Fibroblast of skin of left quadriceps (primary cell): ENCODE measurements at places on chromosomes 16 and 17.

GRCh38 chr17:74637926-74638325 lies 14.4 kb upstream of the CD300E start:
- no peak for DNase-seq

GRCh38 chr17:57207396-57207795 lies 48.9 kb upstream of the MSI2 start:
- DNase-seq = no peak

DNA sequence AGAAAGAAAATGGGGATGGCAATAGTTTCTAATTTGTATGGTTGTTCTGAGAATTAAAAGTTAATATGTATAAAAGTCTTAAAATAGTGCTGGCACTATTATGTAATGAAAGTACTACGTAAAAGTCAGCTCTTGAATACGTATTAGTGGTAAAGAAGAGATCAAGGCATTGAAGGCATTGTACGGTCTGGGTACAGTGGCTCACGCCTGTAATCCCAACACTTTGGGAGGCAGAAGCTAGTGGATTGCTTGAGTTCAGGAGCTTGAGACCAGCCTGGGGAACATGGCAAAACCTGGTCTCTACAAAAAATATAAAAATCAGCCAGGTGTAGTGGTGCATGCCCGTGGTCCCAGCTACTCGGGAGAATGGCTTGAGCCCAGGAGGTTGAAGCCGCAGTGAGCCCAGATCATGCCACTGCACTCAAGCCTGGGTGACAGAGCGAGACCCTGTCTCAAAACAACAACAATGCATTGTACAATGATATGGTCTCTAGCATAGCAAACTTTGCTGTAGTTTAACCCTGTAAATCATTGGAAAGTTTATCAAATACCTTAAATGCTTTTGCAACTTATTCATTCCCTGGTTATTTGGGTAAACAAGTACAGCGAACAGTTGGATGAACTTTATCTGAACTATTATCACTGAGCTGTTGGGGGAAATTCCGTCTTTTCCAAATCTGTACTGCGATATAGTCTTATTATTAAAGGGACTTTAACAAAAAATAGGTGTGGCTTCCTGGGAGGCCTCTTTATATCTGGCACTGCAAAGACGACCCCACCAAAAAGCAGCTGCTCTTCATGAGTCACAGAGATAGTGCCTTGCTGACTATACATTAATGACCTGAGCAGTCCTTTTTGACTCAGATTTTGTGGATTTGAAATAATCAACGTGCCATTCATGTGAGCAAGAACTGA lies 73.6 kb downstream of the GPRC5B start:
- DNase-seq = peak; percentile 37

DNA sequence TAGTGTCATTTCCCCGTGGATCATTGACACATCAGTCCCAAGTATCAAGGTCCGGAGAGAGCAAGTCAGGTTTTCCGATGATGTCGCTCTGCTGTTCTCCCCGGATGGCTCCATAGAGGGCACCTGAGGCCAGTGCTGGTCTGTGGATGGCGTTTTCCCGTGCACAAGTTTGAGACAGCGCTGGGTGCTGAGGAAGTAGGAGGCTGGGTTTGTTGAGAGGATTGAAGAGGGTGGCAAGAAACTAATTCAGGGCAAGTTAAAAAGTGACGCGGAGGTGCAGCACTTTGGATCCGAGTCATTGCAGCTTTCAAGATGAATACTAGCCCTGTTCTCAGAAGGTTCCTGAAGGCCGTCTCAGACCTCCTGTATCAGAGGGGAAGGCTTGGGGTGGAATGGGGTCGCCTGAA lies 7.7 kb downstream of the NUBP1 start:
- no peak for DNase-seq

- no peak for DNase-seq
These were observed 240.9 kb downstream of the KIF2B start for GRCh38 chr17:54063639-54064038.

GRCh38 chr17:9529033-9529700 lies 46.5 kb downstream of the STX8 start:
- DNase-seq = peak; percentile 21

DNA sequence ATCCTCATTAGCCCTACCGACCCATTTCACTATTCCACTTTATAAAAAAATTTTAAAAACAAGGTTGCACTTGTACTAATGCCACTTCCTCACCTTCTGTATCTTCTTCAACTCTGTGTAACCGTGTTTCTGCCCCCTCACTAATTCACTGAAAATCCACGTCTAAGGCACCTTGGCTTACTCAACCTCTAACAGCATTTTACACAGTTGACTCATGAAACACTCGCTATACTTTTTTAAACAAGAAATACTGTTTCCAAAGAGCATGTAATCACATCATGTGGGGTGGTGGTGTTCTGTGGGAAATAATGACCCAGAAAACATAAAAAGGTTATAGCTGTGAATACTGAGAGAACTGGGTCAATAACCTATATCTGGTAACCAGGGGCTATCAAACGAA lies 79.9 kb downstream of the NCOR1 start:
- DNase-seq = no peak

GRCh38 chr17:3818786-3819185 lies 17.8 kb upstream of the ITGAE start:
- DNase-seq = no peak

DNA sequence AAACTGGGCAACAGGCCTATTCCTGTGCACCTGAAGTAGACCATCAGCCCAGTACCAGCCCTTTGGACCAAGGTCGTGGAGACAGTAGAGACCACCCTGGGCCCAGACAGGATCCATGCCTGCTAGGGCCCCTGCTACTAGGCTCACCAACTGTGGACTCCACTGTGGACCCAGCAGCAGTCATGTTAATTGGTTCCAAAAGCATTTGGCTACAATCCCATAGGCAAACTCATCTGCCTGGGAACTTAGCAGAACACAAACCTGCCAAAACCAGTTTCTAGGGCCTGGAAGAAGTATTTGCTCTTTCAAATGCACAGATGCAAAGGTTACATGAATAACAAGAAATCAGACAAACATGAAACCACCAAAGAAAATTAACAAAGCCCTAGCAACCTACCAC lies 53.1 kb downstream of the ACSM2A start:
- DNase-seq = no peak

- DNase-seq = no peak
These were observed 693.4 kb downstream of the TOX3 start for GRCh38 chr16:51853586-51853985.

DNA sequence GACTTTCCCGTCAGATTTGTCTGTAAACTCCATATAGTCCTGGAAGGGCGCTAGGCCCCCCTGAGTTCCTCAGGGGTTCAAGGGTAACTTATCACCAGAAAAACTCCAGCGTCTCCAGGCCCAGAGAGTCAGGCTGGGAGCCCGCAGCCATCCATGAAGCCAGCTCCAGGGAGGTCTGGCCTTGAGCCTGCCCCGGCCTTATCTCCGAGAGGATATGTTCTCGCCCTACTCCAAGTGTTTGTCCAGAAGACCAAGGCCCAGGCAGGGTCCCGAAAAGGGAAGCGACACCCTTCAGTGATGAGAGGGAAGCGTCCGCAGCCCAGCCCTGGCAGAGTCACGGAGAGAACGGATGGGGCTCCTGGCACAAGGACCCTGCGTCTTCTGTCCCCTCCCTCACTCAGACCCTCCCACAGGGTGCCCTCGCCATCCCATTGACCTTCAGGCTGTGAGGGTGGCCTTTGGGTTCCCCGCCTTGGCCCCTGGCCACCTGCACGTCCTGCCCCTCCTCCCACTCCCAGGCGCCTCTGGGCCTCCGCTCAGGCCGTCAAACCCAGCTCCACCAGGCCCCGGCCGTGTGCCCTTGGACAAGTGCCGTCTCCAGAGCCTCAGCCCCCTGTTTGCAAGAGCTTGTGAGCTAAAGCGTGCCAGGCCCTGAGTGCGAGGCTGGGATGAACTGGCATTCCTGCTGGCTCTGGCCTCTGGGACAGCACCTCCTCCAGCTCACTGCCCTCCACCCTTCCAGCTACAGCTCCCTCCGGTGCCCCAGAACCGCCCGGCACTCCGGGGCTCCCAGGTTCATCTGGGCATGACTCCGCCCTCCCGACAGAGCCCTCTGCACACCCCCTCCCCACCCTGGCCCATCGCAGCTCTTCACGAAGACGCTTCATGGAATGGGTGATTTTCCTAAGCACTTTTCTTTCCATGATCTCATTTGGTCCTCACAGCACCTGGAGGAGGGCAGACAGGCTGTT lies 83.4 kb downstream of the ZDHHC7 start:
- no peak for DNase-seq

DNA sequence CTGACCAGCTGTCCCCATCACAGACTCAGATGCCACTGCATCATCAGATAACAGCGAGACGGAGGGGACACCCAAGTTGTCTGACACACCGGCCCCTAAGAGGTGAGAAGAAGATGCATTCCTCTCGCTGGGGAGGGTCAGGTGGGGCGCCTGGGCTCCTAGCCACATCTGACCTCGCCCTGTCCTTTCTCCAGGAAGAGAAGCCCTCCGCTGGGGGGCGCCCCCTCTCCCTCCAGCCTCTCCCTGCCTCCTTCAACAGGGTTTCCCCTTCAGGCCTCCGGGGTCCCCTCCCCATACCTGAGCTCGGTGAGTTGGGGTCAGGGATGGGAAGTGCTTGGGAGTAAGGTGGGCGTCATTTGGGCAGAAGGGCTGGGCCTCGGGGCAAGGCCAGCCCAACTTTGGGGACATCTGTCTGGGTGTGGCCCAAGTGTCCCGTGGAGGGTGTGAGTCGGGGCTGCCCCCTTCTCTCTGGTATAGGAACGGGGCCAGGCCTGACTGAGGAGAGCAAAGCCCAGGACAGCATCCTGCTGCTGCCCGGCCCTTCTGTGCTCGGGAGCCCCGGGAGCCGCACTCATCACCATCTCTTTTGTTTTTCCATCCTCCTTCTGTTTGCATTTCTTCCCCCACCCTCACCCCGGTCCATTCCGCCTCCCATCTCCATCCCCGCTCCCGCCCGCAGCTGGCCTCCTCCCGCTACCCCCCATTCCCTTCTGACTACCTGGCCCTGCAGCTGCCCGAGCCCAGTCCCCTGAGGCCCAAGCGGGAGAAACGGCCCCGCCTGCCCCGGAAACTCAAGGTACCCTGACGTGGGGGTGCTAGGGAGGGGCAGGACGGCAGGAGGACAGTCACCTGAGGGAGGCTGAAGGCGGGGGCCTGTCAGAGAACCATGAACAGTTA lies 4.9 kb downstream of the INO80E start:
- no peak for DNase-seq

DNA sequence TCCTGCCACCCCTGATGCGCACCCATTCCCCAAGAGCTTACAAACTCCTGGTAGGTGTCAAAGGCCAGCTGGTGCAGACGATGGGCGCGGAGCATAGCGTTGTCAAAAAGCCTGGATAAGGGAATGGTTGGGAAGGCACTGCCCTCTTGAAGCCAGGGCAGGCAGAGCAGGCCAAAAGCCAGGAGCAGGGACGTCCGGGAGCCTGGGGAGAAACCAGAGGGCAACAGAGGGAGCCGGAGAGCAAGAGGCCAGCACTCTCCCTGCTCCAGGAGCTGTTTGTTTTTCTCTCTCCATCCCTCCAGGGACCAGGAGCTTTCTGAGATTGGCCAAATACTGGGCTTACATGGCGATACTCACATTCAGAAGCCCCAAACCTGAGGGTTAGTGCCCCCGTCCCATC lies 334 bp downstream of the GH1 start:
- DNase-seq = no peak

DNA sequence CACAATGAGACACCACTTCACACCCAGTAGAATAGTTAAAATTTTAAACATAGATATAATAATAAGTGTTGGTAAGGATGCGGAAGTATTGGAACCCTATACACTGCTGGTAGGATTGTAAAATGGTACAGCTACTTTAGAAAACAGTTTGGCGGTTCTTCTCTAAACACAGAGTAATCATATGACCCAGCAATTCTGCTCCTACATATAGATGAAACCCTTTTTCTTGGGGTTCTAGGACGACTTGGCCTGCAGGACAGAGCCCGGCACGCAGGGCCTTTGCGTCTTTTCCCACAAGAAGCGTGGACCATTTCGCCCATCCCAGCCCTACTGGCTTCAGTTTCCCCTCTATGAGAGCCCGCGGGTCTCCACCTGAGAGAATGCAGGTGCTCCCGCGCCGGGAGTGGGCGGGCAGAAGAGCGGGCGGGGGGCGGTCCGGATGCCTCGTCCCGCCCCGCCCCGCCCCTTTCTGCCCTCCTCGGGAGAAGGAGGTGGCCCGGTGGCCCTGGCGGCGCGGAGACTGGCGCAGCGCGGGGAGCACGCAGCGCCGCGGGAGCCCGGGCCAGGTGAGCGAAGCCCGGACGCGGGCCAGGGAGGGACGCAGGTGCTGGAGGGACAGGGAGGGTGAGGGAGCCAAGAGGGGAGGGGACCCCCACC lies at the start of gene SDR42E2:
Gene SDR42E2 (plus strand): TSS at position 508 of the 657 bp plus-strand sequence. CDS start 3,077 bp downstream, outside the sequence.
- no peak for DNase-seq

DNA sequence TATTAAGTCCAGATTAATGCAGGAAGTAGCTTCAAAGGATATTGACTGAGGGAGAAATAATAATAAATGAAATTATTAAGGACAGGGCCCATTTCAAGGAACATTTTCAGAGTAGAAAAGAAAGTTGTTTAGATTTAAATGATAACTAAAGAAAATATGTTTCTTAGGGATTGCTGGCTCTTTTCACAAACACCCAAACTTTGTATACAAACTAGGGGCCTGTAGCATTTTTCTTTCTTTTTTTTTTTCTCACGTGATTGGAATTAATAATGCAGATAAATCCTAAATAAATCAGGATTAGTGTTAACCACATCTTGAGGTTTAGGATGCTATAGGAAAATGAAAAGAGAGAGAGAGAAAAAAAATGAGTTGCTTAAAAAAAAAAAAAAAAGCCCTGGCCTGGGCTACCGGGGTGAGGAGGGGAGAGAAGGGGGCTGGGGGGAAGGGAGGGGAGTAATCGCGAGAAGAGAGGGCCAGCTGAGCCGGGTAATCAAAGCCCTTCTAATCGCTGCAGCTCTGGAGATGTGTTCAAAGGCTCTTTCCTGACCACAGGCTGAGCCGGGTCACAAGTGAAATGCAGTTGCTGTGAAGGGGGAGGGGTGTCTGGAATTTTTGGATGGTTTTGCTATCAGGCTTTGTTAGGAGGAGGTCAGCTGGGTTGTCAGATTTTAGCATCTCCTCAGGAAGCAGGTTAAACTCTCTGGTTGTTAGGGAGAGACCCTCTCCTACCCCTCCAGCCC lies 104.6 kb upstream of the ZFHX3 start:
- DNase-seq = no peak

DNA sequence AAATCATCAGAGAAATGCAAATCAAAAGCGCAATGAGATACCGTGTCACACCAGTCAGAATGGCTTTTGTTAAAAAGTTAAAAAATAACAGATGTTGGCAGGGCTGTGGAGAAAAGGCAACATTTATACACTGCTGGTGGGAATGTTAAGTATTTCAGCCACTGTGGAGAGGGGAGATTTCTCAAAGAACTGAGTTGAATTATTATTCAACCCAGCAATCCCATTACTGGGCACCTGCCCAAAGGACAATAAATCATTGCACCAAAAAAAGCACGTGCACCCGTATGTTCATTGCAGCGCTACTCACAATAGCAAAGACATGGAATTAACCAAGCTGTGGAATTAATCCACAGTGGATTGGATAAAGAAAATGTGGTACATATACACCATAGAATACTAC lies 204.7 kb downstream of the HS3ST4 start:
- DNase-seq = no peak

GRCh38 chr17:9003355-9004131 lies 17.8 kb upstream of the NTN1 start:
- no peak for DNase-seq
